ENCODE measurements at places on chromosomes 4 and X.

- DNase-seq = peak; percentile 11
These were observed 1.2 kb downstream of the TMSB4X start for GRCh38 chrX:12975991-12976558.

- no peak for DNase-seq
These were observed 67.0 kb downstream of the HPF1 start for GRCh38 chr4:169690787-169691186.

DNA sequence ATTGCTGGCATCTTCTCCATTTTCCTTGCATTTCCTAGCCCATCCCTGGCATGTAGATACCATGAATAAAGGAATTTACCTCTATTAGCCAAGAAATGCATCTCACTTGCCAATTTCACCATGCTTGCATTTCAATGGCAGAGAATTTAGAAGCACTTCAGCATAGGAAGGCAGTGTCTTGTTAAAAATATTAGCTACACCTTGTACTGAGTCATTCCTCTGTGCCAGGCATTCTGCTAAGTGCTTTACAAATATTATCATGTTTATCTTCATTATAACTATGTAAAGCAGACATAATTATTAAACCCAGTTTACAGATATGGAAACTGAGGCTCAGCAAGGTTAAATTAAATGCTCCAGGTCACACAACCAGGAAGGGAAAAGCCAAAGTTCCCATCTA, 138.2 kb downstream of the NPNT start:
- DNase-seq = no peak

- no peak for DNase-seq
These were observed 72.1 kb downstream of the IRF2 start for GRCh38 chr4:184402239-184402638.

DNA sequence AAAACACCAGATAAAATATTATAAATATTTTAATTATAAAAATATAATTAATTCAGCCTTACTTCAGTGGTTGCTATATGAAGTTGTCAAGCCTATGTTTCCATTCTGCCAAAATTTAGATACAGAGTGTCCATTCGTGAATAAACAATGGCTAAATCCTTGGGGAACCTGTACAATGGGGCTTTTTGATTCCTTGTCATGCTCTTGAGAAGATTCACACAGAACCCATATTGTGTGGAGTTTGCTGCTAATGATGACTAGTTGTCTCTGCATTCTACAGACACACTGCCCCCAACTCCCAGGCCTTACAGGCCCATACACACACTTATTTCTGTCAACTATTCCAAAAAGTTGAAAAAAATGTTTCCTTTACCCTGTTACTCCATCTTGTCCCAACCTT, 33.4 kb upstream of the MAGEC2 start:
- no peak for DNase-seq

DNA sequence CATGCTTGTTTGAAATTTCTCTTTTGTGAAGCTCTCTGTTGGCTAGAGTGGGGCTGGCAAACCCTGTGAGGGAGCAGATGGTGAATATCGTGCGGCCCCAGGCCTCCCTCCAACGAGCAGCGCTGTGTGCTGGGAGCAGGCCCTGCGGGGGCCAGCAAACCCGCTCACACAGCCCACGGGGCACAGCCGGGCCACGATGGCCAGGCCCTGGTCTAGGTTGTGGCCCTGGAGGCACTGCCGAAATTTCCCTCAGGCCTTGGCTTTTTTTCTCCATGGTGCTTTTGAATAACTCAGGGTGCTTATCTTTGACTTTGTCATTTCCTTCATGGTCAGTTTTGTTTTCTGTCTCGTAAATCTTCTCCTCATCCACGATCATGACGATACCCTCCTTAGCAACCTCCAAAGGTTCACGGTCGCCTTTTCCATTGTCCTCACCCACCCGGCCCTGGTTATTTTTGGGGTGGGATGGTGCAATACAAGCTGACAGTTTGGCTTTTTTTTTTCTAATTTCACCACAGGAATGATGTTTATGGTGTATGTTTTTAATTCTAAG, 20.7 kb downstream of the PCGF3 start:
- no peak for DNase-seq

DNA sequence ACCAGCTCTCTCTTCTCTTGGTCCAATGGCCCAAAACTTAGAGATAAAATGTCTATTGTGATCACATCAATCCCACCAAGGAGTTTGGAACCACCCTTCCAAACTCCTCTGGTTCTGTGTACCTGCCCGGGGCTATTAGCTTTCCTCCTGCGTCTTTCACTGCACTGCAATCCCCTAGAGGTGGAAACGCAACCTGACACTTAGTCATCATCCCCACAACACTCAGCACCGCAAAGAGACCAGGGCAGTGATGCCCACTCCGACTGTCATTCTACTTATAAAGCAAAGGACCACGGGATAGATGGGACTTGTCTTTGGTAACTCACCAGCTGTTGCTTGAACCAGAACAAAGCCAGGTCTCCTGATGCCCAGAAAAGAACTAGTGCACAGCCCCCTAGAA, 22.0 kb downstream of the AFAP1 start:
- DNase-seq = no peak

DNA sequence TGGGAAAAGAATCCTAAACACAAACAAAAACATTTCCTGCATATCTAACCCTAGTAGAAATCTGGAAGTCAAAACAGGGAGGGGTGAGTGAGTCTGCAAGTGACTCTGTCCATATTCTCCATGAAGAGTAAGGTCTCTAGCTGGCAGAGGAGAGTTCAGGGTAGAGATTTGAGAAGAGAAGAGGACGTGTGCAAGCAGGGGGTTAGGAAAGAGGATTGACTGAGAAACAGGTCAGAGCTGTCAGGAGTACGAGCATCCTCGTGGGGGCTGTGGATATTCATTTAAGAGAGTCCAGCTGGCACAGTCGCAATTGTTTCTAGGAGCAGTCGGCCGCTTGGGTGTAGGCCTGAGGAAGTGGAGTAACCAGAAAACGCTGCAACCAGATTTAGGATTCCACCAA, 27.9 kb downstream of the PROM1 start:
- no peak for DNase-seq

- DNase-seq = no peak
These were observed 340 bp downstream of the HNRNPD start for GRCh38 chr4:82373486-82373815.

DNA sequence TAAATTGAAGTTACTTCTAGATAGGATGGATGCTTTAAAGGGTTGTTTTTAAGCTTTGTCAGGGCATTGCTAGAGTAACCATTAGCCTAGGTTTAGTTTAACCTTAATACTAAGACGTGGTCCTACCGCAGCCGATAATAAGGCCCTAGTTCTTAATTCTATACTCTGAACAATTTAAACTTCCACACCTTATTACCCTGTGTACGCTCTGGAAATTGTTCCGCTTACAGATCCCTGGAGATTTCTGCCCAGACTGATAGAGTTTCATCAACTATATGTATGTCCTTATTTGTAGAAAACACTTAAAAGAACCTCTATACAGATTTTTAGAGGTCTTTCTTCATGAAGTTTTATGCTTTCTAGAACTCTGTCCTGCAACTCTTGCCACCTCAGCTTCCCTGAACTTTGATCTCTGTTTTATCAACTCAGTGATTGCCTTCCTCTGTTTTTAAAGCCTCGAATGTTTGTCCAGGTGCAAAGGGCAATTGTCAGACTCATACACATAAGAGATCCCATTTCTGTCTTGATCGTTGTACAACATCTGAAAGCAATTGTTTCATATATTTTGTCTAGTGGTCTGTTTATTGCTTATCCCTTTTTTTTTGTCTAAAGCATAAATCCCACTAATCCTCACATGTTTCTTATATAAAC, 71.1 kb upstream of the VCX start:
- no peak for DNase-seq

All from effector CD4-positive, alpha-beta T cell (primary cell).